Gastroesophageal sphincter (tissue), 4 donors: ENCODE measurements at places on chromosomes 5 and 9. TPM values are rescaled to one million over a fixed set of nuclear protein-coding genes. Genes with fewer than 3 reads are reported as not detected.

GRCh38 chr9:2764353-2764752 lies 47.0 kb downstream of the KCNV2 start:
- no peak for ATAC-seq

TMEM171 gene
- total RNA-seq = 0.84 TPM

CDK9 gene
- 85.2 TPM for total RNA-seq

ENTPD2 gene
- total RNA-seq = not detected

GRCh38 chr5:34957857-34958690 lies 28.7 kb downstream of the DNAJC21 start:
- ATAC-seq = no peak

DNA sequence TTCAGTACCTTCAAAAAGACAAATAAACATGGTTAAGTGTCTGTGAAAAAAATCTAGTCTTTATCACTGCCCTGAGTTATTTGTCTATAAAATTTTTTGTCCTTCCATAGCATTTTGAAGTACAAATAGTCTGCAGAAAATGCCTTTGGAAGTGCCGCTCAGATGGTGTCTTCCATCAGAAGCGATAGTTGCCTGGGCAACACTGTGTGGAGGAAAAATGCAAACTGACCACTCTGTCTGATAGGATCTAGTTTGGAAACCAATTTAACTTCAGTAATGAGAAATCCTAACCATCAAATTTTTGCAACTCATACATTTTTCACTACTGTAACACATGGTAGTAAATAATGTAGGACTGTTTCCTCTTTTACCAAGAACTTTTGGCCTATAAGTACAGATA lies 449.9 kb downstream of the PRELID2 start:
- ATAC-seq = no peak

NR4A3 gene
- total RNA-seq = 1.1 TPM

CD180 gene
- not detected for total RNA-seq

DNA sequence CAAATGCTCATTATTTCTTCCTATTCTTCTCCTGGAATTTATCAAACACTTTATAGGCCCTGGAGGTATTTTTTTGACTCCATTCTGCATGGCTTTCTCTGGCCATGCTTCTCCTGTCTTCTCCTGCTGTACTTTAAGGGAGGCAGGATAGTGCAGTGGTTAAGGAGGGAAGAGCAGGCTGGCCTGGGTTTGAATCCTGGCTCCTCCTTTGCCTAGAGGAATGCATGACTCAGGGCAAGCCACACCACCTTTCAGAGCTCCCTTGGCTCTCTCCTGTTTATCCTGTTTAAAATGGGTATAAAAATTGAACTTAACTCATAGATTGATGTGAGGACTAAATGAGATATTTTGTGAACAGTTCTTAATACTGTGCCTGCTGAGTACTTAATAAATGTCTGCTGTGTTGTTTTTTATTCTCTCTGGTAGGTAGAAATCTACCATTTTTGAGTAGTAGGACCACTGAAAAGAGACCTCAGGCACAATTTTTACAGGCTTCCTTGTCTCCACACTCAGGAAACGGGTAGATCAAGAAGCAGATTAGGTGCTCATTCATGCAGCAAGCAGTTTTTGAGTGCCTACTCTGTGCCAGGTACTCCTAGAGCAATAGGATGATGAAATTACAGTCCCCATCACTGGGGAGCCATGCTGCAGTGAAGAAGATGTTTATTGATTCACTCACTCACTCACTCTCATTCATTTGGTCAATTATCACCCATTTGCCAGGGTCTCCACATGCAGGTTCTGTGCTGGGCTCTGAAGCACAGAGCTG lies 32.7 kb upstream of the ARAP3 start:
- no peak for ATAC-seq
